ENCODE measurements at places on chromosomes 12 and 14.

- DNase-seq, result no peak
- H3K27me3 ChIP-seq, result no peaks in the 10 kb centered on the region
- H3K4me1 ChIP-seq, result peaks cover 45% of the 10 kb centered on the region
- peak overlapping the region; percentile 97 for H3K27ac ChIP-seq
- H3K36me3 ChIP-seq, result no peaks in the 10 kb centered on the region
These were observed 16.6 kb downstream of the KCTD10 start for GRCh38 chr12:109460538-109460937.

- no peak overlapping the region for H3K4me3 ChIP-seq
- peak overlapping the region; percentile 68 for H3K27ac ChIP-seq
- H3K36me3 ChIP-seq, result no peaks in the 10 kb centered on the region
- H3K27me3 ChIP-seq, result no peaks in the 10 kb centered on the region
- no peak for DNase-seq
These were observed 17.3 kb upstream of the FIGNL2 start for GRCh38 chr12:51865757-51866270.

DNA sequence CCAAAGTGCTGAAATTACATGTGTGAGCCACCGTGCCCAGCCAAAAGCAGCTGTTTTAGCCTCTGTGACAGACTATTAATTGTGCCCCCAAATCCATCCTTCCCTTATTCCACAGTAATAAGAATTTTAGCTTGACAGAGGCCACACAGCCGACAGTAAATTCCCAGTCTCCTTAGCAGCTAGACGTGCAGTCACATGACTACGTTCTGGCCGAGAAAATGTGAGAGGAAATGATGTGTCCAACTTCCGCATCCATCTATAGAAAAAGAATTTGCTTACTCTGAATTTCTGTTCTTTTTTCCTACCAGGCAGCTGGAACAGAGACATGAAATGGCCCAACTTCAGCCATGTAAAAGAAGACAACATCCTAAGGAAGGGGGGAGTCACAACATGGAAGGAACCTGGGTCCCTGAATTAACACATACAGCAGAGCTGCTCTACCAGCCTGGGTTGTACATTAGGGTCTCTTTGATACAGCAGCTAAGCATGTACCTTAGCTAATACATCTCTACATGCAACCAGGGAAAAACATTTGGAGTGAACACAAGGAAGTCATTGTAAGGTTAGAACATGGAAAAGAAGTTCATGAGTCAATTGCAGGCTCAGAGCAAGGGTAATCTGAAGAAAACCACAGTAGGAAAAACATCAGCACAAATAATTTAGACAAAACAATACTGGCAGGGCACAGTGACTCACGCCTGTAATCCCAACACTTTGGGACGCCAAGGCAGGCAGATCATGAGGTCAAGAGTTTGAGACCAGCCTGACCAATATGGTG lies 35.5 kb downstream of the CIT start:
- no peak overlapping the region for H3K27ac ChIP-seq
- no peaks in the 10 kb centered on the region for H3K27me3 ChIP-seq
- no peaks in the 10 kb centered on the region for H3K4me1 ChIP-seq
- H3K4me3 ChIP-seq, result no peak overlapping the region

- no peaks in the 10 kb centered on the region for H3K27me3 ChIP-seq
- DNase-seq, result no peak
- no peak overlapping the region for H3K4me3 ChIP-seq
- peak overlapping the region; percentile 26 for H3K27ac ChIP-seq
These were observed 72.5 kb downstream of the TRAF3 start for GRCh38 chr14:102849526-102850379.

- H3K27ac ChIP-seq, result no peak overlapping the region
- no peak for DNase-seq
- no peaks in the 10 kb centered on the region for H3K36me3 ChIP-seq
- no peaks in the 10 kb centered on the region for H3K27me3 ChIP-seq
These were observed 400.2 kb upstream of the OR4E1 start for GRCh38 chr14:22073801-22074200.

DNA sequence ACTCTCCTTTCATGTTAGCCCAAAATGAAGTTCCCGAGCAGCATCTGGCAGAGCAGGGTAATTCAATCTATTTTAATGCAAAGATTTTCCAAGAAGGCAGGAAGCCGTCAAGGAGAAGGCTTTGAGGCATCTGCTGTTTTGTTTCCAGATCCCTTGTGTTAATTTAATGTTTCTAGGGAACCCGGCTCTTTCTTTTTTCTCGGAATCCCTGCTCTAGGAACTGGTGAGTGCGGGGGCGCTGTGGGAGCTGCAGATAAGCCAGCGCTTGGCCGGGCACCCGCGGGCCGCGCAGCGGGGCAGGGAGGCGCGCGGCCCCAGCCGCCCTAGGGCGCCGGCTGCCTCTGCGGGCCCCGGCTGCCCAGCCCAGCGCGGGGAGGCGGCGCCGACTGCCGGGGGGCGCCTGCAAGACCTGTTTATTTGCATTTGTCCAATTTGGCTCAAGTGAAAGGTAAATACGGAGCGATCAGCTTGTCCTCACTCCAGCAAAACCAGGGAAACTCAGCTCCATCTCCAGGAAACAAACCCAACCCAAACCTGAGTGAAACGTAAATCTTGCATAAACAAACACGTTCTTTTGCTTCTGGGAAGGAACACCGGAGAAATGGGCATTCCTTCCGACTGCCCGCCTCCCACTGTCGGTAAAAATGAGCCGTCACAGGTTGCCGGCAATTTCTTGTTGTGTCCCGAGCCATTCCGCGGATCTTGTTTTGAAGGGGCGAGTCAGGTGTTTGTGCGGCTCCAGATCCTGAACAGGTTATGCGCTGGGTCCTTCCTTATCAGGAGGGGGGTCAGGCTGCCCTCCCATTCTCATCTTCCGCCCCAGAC lies 65.1 kb downstream of the CRADD start:
- no peaks in the 10 kb centered on the region for H3K36me3 ChIP-seq
- peak; percentile 62 for DNase-seq
- H3K27me3 ChIP-seq, result no peaks in the 10 kb centered on the region
- peak overlapping the region; percentile 68 for H3K4me3 ChIP-seq
- H3K4me1 ChIP-seq, result peaks cover 6% of the 10 kb centered on the region
- H3K27ac ChIP-seq, result peak overlapping the region; percentile 93

- no peaks in the 10 kb centered on the region for H3K4me1 ChIP-seq
- no peak overlapping the region for H3K27ac ChIP-seq
- H3K4me3 ChIP-seq, result no peak overlapping the region
- no peaks in the 10 kb centered on the region for H3K27me3 ChIP-seq
- no peak for DNase-seq
- H3K36me3 ChIP-seq, result no peaks in the 10 kb centered on the region
These were observed 198.4 kb upstream of the FOXN3 start for GRCh38 chr14:89615421-89615820.

DNA sequence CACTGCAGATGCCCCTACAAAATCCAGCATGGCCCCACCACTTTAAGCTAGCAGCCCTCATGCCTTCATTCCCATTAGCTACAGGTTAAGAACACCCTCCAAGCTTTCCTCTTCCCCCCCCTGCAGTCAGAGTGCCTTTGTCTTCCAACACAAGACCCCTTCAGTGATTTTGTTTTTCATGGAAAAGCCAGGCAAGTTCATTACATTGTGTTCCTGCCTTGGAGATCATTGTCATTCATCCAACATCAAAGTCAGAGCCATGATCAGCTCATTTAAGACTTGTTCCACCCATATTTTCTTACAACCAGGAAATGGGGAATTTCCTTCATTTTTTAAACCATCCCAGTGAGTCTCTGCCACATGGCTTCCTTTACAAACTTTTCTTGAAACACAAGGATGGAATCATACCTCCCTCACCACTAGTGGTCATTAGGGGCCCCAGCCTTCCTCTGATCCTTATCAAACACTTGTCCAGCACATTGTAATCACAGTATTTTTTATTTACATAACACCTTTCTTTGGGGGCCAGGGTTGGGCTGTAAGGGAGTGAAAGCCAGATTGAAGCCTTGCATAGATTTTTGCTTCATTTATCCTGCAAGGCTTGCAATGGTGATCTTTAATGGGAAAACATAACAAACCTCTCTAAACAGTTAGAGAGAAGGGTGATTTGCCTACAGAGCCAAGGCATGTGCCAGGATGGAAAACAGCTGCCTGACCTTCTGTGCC lies 765.3 kb downstream of the MED13L start:
- H3K36me3 ChIP-seq, result no peaks in the 10 kb centered on the region
- H3K27me3 ChIP-seq, result no peaks in the 10 kb centered on the region
- H3K4me3 ChIP-seq, result no peak overlapping the region
- DNase-seq, result no peak
- H3K4me1 ChIP-seq, result no peaks in the 10 kb centered on the region

DNA sequence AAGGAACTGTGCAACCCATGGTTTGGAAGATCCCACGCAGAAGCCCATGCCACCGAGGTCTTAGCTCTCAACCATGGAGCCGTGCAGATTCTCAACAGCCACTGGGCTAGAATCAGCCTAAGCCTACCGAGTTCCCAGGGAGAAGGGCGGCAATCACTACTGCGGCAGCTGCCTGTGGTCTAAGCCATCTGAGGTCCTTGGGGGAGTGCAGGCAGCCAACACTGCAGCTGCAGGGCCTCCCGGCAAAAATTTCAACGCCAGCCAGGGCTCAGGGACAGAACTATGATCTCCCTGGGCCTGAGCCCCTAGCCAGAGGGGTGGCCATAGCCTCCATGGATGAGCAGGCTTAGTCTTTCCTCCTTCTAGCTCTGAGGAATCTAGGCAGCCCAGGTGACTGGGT lies 156.8 kb upstream of the CLEC14A start:
- no peaks in the 10 kb centered on the region for H3K27me3 ChIP-seq
- no peak for DNase-seq
- H3K4me1 ChIP-seq, result no peaks in the 10 kb centered on the region
- no peak overlapping the region for H3K4me3 ChIP-seq

- no peak overlapping the region for H3K4me3 ChIP-seq
- DNase-seq, result no peak
- no peaks in the 10 kb centered on the region for H3K27me3 ChIP-seq
- H3K27ac ChIP-seq, result no peak overlapping the region
- H3K36me3 ChIP-seq, result no peaks in the 10 kb centered on the region
These were observed 16.0 kb upstream of the SPPL3 start for GRCh38 chr12:120920178-120920577.

- H3K27me3 ChIP-seq, result no peaks in the 10 kb centered on the region
- DNase-seq, result no peak
- H3K4me3 ChIP-seq, result no peak overlapping the region
- no peak overlapping the region for H3K27ac ChIP-seq
- H3K4me1 ChIP-seq, result no peaks in the 10 kb centered on the region
- no peaks in the 10 kb centered on the region for H3K36me3 ChIP-seq
These were observed 18.9 kb downstream of the SNRPF start for GRCh38 chr12:95877622-95878021.

DNA sequence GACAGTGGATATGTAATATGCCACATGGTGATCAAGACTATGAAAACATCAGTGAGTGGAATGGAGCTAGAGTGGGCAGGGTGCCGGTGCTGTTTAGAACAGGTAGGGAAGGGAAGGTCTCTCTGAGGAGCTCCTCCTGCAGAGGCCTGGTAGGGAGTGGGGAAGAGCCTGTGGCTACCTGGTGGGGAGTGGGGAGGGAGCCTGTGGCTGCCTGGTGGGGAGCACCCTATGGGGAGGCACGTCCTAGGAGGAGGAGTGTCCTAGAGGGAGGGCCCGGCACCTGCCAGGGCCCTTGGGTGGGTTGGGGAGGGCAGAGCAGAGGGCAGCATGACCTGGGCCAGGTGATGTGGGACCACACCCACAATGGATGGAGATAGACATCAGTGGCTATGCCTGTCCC lies 122.6 kb downstream of the ADGRD1 start:
- H3K36me3 ChIP-seq, result no peaks in the 10 kb centered on the region
- no peak overlapping the region for H3K4me3 ChIP-seq
- H3K27me3 ChIP-seq, result no peaks in the 10 kb centered on the region
- no peak overlapping the region for H3K27ac ChIP-seq
